ENCODE measurements at places on chromosomes 6 and 20.
A peak's percentile ranks its signal among the peaks of the same experiment; 100 is the strongest.

GRCh38 chr6:30742316-30743098 lies at the start of gene FLOT1:
TSS of gene FLOT1 (minus strand) at chr6:30742687. CDS start at chr6:30742189, 498 bp downstream.
- DNase-seq = peak; percentile 94

GRCh38 chr6:31911826-31912585 lies 10.1 kb upstream of the ZBTB12 start:
- DNase-seq = no peak

DNA sequence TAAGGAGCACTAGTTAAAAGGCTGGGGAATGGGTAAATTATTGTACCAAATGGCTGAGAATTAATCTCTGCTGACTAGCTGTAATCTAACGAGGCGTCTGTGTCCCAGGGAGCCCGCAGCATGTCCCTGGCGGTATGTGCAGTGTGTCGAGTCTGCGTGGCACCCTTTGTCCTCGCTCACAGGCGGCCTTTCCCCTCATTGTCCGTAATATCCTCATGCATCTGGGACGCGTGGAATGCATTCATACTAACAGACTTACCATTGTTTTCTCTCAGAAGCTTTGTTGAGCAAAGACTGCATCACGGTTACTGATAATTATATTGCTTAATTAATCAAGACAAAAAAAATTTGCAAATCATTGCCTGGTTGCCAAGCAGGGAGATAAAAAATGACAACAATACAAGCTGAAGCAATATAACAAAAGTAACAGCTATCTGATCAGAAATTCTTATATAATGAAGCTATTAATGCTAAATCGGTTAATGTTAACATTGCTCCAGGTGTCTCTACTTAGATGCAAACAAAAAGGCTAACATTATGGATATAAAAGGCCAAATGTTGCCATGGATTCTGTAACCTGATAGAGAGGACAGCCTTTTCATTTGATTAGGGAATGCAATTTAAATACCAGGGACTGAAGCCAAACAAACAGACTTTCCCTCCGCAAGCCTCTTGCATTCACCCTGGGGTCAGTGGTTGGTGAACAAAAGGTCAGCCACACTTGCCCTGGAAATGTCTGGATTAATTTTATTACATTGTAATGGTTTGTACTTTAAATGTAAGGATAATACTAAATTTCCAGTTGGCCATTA lies 124.8 kb downstream of the INSM1 start:
- no peak for DNase-seq

GRCh38 chr20:47691625-47692024 lies 93.7 kb downstream of the SULF2 start:
- no peak for DNase-seq

GRCh38 chr6:163659803-163660202 lies 245.3 kb downstream of the QKI start:
- no peak for DNase-seq

DNA sequence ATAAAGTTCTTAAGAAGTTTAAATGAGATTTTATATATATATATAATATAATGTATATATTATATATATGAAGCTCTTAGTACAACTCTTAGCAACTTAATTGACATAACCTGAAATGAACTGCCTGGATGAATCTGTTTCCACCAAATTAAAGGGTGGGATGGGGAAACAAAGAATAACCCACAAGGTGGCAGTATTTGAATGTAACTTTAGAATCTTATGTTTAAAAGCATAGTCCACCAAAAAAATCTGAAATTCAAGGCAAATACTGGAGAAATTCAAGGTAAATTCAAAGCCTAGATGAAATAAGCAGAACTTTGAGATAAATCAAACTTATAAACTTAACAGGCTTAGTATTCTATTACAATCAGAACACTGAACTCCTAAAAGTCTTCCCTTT lies 4.4 kb upstream of the IBTK start:
- DNase-seq = no peak

DNA sequence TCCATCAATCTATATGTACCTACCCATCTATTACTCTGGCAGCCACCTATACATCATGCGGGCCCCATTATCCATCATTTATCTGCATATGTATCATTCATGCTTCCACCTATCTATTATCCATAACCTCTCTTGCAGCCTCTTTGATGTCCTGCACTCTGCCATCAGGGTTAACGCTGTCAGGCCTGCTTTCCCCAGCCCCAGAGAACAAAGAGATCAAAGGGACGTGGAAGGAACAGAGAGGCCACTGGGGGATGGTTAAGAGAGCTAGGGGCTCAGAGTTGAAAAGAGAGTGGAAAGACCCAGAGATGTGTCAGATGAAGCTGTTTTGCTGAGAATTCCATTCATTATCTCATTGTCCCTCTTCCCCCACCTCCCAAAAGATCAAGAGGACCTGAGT lies 67.3 kb upstream of the CCDC167 start:
- no peak for DNase-seq
